Activated CD4-positive, alpha-beta T cell treated with anti-CD3 and anti-CD28 coated beads, Interleukin-2, amount 10 ng/mL, durations not matched to agents 24 days and 14 days (primary cell): ENCODE measurements at places on chromosomes 7 and 10.

GRCh38 chr10:18738835-18739234 lies 79.6 kb downstream of the ARL5B start:
- no peak for DNase-seq

DNA sequence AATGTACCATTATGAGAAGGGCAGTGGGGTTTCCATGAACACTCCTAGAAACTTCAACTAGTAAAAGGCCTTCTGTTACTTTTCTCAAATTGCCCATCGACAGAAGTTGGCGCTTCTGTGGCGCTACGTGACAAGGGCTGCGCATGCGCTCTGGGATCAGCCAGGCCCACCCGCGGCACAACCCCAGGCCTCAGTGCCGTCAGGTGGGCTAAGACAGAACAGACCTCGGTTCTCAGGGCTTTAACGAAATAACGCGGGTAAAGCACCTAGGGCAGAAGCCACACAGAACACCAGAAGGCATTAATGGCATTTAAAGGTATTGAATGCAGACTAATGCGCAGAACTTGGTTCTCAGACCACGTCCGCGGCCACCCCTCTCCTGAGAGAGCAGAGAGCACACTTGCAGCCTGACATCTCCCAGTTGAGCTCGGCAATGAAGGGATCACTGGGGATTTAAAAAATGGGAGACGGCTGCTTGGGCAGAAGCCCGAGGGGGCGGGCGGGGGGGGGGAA lies 67.6 kb upstream of the CTNNA3 start:
- peak; percentile 91 for DNase-seq

- DNase-seq, result no peak
Observed at GRCh38 chr10:3907514-3907913, 122.5 kb upstream of the KLF6 start.

DNA sequence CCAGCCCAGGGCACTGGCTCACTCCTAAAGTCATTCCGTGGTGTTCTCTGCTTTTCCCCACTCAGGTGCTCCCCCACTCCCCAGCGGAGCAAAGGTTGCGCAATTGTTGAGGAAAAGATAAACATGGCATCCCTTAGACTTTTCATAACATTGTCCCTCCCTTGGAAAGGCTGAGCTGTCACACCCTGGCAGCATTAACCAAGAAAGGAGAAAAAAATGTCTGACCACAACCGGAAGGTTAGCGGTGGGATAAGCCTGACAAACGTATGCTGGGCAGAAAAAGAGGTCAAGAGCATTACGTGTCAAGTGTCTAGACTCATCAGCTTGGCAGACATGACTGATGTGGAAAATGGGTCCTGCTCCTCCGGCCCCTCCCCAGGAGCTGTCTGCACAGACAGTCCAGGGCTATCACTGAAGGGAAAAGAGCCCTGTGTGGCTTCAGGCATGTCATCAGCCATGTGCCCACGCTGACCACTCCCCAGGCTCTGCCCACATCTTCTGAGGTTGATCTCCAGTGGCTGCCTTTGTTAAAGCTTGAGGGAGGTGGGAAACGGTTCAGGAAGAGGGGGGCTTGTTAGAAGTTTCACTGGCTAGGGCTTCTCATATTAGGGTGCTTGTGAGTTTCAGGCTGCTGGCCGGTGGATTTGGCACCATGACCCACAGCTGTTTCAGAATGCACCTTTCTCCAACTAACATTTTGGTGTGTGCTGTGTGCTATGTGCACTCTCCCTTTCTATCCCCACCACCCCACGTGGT lies 30.1 kb downstream of the BTBD16 start:
- DNase-seq, result no peak

DNA sequence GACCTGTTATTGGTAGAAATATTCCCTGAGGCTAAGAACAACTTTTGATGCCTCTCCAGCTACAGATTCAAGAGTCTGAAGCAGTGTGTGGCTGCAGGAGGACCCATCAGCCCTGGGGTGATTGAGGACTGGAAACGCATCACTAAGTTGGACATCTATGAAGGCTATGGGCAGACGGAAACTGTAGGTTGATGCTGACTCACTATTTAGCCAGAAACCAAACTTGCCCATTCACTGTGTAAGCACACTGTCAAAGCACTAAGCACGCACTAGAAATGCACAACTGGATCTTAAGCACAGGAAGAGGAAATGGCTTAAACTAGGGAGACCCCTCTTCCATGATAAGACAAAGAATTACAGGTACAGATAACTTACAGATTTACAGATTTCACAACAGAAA lies 20.8 kb downstream of the ACSM6 start:
- DNase-seq, result no peak

DNA sequence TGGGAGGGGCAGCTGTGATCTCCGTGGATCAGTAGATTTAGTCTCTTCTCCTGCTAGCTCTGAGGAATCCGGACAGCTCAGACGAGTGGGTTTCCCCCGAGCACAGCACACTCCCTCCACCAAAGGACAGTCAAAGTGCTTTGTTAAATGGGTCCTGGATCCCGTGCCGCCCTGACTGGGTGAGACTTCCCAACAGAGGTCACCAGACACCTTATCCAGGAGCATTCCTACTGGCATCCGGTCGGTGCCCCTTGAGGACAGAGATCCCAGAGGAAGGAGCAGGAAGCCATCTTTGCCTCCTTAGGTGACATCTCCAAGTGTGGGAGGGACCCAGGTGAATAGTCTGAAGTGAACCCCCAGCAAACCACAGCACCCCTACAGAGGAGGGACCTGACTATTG lies 1148.9 kb downstream of the CNTNAP2 start:
- no peak for DNase-seq

DNA sequence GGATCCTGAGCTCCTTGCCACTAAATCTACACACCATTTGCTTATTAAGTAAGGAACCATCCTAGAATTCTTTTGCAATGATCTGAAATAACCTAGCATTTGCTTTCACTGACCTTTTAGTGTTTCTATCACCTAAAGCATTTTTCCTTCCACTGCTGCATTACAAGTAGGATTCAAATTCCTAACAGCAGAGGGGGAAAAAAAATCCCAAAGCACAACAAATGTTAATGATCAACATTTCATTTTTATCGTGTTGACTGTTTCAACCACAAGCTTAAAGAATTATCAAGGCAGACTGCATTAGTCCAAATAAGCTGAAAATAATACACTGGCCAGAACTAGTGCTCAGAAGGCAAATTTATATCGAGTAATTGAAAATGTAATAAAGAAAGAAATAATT lies 174.7 kb upstream of the TCF7L2 start:
- no peak for DNase-seq

DNA sequence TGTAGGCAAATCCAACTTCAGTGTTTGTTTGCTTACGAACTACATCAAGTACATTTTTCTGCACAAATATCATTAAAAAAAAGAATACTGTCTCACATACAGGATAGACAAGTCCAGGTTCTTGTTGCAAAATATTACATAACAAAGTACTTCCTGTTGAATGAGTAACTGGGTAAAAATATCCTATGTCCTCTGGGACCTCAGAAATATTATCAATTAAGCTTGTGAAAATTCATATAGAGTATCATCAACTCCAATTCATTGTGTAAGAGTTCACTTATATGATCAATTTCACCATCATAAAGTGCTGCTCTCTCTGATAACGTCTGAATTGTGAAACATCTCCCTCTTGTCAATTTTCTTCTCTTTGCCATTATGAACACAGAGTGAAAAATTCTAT lies 22.6 kb downstream of the HERC4 start:
- DNase-seq, result no peak

GRCh38 chr10:125011171-125011925 lies 69.4 kb downstream of the ZRANB1 start:
- no peak for DNase-seq

DNA sequence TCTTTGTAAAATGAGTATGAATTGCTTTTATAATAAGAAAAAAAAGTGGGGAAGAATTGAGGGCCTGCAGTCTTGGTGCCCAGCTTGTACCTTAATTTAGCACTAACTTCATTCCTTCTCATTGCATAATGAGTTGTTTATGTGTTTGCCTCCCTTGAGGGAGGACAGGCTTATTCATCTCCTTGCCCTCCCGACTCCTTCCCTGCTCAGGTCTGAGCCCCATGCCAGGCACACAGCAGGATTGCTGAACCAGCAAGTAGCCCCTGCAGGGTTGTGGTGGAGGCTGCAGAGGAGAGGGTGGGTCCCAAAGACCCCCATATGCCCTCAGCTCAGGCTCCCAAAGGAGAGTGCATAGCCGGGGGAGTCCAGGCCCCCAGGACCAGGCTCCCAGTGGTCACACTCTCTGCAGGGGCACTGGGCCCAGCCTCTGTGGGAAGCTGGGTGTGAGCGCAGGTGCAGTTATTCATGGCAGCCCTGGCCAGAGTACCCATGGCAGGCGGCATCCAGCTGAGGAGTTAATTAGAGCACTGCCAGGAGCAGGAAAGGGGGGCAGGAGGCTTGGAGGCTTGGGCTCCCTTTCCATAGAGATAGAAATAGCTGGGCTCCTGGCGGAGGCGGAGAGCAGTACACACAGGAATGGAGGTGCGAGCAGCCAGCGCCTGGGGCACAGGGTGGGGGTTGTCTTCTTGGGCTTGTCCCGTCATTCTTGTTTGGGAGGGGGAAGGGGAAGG lies 28.2 kb upstream of the GOLGA7B start:
- DNase-seq, result no peak
